Omental fat pad (tissue), 4 donors: ENCODE measurements at places on chromosomes 2 and 18. TPM values are rescaled to one million over a fixed set of nuclear protein-coding genes. Genes with fewer than 3 reads are reported as not detected.

- no peak for DNase-seq
Observed at GRCh38 chr18:26206488-26206887, 19.8 kb upstream of the TAF4B start.

DNA sequence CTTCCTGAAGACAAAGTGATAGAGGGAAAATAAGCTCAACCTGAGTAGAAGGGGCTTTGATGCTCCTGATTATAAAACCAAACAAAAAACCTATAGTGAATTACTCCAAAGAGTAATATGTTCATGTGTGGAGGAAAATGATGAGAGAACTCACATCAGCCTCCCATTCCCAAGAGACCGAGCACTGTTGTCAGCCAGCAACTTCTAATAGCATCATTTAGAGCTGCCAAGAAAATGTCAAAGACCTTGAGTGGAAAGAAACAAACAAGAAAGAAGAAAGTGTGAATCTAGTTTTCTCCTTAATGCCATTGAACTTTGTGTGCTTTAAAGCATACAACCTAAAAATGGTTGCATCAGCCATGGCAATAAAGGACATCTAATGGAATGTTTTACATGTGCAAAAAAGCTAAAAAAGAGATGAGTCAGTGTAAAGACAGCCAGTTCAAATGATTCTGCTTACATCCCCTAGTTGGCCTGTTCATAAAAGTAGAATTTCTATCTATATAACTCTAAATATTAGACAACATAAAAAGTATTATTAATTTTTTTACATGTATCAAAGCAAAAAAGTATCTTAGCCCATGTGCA, 1066.2 kb downstream of the TDRD15 start:
- DNase-seq = no peak

GRCh38 chr2:64005707-64006356, 13.4 kb downstream of the VPS54 start:
- no peak for DNase-seq

DNA sequence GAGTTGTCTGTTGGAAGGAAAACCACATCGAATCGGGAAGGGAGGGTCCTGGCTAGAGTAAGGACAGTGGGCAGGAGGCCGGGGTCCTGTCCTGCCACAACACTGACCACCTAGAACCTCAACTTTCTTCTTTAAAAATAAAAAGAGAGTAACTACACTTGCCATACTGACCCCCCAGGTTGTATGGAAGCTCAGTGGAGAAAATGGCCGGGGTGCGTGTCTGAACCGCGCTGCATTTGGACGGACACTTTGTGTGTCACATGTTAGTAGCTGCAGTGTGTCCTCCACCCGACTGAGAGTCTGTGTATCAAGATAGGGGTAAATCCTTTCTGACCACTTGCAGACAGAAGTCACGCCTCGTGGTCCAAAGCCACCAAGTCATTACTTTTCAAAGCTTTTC, 87.0 kb downstream of the GBX2 start:
- DNase-seq = no peak

- no peak for DNase-seq
Observed at GRCh38 chr2:63663013-63663864, 74.5 kb downstream of the MDH1 start.

Gene WNT10A
- total RNA-seq = 0.36 TPM

Gene APCDD1
- 119 TPM for total RNA-seq

- DNase-seq = no peak
Observed at GRCh38 chr18:8332286-8332685, 277.0 kb upstream of the RAB12 start.

Gene CFAP65
- not detected for total RNA-seq

GRCh38 chr18:5512176-5512575, 31.6 kb downstream of the EPB41L3 start:
- no peak for DNase-seq

Gene CHN1
- total RNA-seq = 23.8 TPM

DNA sequence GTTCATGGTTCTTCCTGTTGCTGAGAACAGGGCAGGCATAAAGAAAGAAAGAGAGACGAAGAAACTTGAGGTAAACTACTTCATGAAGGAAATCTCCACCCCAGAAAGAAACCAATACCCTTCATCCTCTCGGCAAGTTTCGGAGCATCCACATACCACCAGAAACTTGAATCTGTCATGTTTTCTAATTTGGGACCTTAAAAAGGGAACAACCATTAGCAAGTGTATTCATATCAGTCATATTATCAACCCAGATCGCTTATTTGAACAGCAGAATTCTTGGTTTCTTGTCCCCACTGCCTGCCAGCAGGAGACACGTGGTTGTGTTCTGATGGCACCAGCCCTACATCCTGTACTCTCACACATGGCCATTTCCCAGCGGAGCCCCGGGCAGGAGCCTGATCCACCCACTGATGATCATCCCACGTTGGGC, 53.2 kb upstream of the FZD7 start:
- DNase-seq = no peak

- DNase-seq = no peak
Observed at GRCh38 chr18:71995904-71996465, 548.2 kb downstream of the CBLN2 start.

- DNase-seq = no peak
Observed at GRCh38 chr2:65169760-65170136, 39.8 kb upstream of the RAB1A start.
